Activated T-helper 2 cell treated with anti-CD3 and anti-CD28 coated beads, Interferon-gamma antibody, Interleukin-2, Interleukin-4, amounts not matched to agents 10 μg/mL and 5 μg/mL and 100 μg/mL, durations not matched to agents 14 hours and 24 hours and 36 hours (primary cell): ENCODE measurements at places on chromosomes 7 and 10. TPM values are rescaled to one million over a fixed set of nuclear protein-coding genes. Genes with fewer than 3 reads are reported as not detected.

DNA sequence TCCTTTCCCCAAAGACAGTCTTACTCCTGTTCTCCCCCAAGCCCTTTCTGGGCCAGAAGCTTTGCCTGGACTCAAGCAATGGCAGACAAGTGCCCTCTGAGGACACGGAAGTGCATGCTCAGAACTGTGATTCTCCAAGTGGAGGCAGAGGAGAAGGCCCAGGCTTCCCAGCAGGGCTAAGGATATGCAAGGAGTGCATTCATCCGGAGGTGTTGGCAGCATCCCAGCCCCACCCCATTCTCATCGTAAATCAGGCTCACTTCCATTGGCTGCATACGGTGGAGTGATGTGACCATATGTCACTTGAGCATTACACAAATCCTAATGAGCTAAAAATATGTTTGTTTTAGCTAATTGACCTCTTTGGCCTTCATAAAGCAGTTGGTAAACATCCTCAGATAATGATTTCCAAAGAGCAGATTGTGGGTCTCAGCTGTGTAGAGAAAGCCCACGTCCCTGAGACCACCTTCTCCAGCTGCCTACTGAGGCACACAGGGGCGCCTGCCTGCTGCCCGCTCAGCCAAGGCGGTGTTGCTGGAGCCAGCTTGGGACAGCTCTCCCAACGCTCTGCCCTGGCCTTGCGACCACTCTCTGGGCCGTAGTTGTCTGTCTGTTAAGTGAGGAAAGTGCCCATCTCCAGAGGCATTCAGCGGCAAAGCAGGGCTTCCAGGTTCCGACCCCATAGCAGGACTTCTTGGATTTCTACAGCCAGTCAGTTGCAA, 1.4 kb upstream of the RBP3 start:
- DNase-seq = no peak

DNA sequence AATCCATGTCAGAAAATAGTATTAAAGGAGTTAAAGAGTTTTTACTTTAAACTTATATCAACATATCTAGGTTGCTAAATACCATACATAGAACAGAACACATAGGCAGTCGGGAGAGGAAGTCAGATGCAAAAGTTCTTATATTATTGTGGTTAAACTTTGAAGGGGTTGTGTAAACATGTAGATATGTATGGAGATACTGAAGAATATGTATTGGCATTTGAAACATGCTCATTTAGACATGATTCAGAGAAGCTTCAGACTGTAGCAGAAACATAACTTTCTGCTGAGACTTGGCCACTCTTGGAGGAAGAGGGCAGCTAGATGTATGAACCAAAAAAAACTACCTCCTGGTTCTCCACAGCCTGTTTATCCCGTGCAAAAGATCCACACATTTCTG, 103.5 kb upstream of the FERD3L start:
- no peak for DNase-seq

DNA sequence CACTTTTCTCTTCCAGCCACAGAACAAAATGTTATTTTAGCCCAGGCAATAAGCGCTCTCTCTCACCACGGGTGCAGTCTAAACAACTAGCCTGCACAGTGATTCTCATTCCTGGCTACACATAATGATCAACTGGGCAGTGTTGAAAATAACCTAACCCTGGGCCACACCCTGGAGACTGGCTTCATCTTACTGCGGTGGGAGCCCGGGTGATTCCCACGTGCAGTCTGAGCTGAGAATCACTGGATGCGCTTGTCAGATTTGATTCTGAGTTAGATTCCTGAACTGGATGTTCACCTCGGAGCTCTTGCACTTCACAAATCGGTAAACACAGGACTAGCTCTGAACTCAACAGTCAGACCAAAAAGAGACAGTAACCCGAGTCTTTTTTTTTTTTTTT, 14.9 kb downstream of the ZC3HAV1 start:
- peak; percentile 44 for DNase-seq

- DNase-seq = no peak
Observed at GRCh38 chr7:151715666-151716315, 161.1 kb downstream of the PRKAG2 start.

GRCh38 chr7:106054156-106054910, 57.8 kb downstream of the SYPL1 start:
- DNase-seq = no peak

DNA sequence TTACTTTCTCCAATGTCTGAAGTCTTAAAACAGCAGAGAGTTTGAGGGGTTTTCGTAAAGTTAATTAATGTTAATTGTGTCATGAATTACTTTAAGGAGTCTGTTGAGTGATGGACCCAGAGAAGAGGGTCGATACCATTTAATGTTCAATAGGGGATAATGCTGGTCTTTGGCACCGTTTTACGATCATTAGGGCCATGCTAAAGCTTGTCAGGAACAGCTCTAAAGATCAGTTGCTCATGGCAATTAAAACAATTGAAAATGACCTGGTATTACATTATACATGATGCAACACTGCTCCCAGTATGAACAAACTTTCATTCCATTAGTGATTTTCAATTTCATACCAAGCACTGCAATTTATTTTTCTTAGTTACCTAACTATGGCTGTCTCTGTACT, 296.9 kb downstream of the ETV1 start:
- no peak for DNase-seq

Gene DUSP5
- total RNA-seq = 84.3 and 86.2 TPM in 2 replicates

DNA sequence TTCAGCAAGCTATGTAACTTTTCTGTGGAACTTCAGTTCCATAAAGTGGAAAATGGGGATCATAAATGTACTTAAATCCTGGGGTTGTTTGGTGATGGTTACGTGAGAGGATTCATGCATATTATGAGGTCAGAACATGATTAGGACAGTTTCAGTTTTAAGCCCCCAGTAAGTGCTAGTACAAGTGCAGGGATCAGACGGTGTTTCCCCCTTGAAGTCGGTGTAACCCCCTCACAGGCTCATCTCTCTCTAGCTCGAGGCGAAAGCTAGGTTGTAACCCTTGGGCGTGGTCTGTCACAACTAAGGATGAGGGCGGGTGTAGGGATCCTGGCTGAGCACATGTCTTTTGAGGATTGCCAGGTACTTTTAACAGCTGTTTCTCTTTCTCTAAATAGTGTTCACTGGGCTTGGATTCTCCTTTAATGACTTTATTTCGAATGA, 84.7 kb downstream of the SPAG6 start:
- DNase-seq = no peak

Gene SFTPA1
- not detected in 2 replicates for total RNA-seq

GRCh38 chr10:58918887-58919286, 257.6 kb upstream of the PHYHIPL start:
- DNase-seq = no peak

GRCh38 chr10:59950105-59950504, 43.7 kb upstream of the CCDC6 start:
- DNase-seq = no peak

GRCh38 chr7:96408881-96409280, 87.0 kb upstream of the SLC25A13 start:
- no peak for DNase-seq

DNA sequence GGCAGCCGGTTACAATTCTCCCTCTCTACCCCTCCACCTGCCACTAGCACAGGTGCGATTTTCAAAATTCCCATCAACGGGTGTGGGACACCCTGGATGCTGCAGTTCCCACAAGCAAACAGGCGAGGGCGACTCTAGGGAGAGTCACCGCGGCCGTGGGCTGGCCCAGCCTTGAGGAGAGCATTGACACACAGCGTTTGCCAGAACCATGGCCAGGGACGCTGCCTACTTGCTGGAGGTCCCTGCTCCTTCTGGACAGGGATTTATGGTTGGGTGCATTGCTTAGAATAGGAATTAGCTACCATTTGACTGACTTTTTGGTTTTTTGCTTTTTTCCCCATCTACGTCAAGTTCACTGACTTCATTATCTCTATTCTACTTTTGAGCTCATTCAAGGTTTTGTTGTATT, 19.0 kb upstream of the CLDN4 start:
- peak; percentile 26 for DNase-seq

Gene CFAP70
- total RNA-seq = 0.41 and 0.43 TPM in 2 replicates

DNA sequence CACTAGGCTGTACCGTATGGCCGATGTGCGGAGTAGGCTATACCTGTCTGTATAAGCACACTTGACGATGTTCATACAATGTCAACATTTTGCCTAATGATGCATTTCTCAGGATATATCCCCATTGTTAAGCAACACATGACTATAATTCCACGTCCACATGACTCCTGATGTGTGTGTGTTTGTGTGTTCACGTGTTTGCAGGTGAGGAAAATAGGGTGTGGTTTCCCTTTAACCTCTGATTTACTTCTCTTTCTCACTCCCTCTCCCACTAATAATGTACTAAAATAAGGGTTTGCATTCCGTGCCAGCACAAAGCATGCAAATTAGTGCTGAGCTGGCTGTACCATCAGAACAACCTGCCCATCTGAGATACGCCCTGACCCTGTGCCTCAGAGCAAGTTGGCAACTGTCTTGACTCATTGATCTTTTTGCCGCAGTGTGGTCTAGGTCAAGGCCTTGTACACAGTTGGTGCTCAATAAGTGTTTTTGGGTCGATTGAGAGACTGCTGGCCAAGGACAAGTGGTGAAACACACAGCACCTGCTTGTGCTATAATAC, 64.6 kb upstream of the DOCK1 start:
- DNase-seq = no peak
